ENCODE measurements at places on chromosomes 4 and X.

DNA sequence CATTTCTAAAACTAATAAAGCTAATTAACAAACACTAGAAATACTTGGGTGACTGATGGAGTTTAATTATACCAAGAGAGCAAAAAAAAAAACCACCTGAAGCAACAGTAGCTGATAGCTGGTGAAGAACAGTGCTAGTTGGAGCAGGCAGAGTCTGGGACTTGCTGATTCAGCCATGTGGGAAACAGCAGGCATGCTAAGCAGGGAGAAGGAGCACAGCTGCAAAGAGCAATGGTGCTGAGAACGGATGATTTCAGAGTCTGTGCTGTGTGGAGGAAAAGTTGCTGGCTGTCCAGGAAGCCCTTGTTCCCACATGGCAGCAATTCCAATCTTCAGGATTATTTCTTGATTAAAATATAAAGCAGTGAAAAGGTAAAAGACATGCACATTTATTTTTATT is 68.8 kb downstream of the NPY1R start:
- no peak for DNase-seq

- DNase-seq, result no peak
These were observed 95.2 kb downstream of the GPAT3 start for GRCh38 chr4:83631066-83631465.

DNA sequence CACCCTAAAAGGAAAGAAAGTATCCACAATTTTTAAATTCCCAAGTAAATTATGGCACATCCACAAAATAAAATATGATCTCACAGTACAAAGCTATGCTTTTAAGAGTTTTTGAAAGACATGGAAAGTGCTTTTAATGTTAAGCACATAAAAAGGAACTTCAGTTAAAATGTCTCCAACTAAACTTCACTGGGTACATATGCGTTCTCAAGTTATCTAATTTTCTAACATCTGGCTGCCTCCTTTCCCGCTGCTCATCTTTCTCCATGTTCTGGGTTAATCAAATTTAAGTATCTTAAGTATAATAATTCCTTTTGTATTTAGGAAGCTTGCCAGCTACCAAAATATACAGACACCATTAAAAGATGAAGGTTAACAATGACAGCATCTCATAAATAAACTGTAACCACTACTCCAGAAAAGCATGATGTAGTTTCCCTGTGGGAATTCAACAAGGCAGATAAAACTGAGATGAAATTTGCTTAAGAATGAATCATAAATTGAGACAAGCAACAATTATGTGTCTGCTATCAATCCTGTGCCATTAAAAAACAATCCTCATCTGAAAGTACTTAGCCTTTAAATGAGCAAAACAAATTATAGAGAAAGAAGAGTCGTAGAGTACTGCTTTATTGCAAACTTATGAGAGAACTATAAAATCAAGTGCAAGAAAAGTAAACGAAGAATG is 25.1 kb downstream of the PRSS12 start:
- DNase-seq, result no peak

DNA sequence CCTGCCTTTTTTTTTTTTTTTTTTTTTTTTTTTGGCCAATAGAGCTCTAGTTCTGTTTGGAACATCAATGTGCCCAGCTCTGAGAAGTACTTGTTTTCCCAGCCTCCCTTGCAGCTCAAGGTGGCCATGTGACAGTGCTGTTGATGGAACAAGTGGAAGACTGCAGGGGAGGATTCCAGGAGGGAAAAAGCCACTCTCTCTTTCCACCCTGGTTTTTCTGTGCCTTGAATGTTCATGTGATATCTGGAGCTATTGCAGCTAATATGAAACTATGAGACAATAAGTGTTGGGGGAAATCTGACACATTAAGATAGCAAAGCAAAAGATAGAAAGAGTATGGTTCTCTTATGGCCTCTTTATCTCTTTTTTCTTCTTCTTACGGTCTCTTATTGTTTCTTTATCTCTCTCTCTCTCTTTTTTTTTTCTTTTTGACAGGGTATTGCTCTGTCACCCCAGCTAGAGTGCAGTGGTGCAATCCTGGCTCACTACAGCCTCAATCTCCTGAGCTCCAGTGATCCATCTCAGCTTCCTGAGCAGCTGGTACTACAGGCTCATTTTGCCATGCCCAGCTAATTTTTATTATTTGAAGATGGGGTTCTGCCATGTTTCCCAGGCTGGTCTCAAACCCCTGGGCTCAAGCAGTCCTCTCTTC is 192.0 kb upstream of the LNX1 start:
- DNase-seq, result no peak

DNA sequence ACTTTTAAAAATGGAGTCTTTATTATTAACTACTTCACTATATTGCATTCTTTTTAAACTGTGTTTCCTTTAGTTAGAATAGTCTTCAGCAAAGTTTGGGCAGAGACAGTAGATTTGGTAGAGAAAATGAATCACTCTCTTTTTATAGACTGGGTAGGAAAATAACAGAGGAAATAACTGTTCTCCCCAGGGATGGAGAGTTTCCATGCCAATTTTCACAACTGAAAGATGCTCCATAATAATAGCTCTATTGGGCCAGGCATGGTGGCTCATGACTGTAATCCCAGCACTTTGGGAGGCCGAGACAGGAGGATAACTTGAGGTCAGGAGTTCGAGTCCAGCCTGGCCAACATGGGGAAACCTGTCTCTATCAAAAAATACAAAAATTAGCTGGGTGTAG is 13.1 kb downstream of the HSD17B13 start:
- DNase-seq, result no peak

All from stimulated activated CD8-positive, alpha-beta memory T cell treated with anti-CD3 and anti-CD28 coated beads, Interleukin-15, amount 100 ng/mL, for 4 hours (primary cell).